ENCODE measurements at places on chromosomes 16 and 17.

DNA sequence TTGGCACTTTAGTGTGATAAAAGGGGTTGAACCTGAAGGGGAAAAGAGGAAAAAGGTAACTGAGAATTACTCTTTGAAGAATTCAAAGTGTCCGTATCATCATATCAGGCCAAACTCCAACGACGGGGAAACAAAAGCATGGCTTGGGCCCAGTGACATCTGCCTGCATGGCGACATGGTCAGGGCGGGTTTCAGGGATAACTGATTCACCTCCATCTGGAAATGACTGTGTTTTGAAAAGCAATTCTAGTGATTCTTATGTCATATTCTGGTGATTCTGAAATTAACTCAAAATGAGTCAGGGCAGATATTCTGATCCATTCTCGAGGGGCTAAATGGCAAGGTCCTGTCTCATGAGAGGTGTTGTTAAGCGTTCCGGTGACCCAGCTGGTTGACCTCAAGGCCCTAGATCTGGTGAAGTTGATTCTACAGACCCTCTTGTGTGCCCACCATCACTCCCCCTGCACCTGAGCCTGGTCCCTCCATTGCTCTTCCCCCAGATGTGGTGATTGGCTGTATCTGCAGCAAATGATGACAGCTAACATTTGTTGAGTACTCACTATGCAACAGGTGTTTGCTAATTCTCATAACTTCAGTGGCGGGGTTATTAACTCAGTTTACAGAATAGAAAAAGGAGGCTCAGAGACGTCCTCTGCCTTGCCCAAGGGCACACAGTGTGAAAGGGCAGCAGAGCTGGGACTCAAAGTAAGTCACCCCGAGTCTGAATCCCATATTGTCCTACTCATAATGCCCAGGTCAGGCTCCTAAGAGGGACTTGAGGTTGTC, 251.8 kb downstream of the MAF start:
- no peak for DNase-seq

DNA sequence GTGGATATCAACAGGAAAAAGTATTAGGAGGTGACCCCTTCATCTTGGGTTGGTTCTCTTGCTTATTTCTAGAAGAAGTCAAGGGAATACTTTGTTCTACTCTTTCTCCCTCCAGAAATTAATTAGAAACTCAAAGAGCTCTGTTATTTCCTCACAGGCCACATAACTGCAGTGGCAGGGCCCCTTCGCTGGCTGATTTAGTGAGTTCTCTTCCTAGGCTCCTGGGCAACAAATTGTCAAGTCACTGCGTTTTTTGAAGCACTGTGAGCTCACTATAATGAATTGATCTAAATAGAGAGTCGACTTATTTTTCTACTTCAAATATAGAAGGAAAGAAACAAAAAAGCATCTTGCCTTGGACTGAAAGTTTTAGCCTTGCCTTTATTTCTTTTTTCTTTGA, 4.8 kb downstream of the SHISA6 start:
- no peak for DNase-seq

GRCh38 chr17:30573603-30574175, 96.5 kb downstream of the GOSR1 start:
- no peak for DNase-seq

DNA sequence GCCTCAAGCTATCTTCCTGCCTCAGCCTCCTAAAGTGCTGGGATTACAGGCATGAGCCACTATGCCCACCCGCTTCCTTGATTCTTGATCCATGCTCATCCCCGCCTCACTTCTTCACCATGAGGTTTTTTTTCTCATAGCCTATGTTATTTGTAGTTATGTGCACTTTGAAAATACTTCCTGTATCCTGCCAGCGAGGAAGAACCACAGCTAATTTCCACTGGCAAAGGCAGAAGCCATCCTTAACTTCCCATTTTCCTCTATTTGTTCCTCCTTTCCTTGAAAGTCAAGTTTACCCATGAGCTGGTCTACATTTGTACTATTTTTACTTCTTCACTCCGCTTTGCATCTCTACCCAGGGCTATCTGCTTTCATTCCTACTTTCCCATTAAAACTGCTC, 189.7 kb upstream of the ZFHX3 start:
- DNase-seq, result no peak

DNA sequence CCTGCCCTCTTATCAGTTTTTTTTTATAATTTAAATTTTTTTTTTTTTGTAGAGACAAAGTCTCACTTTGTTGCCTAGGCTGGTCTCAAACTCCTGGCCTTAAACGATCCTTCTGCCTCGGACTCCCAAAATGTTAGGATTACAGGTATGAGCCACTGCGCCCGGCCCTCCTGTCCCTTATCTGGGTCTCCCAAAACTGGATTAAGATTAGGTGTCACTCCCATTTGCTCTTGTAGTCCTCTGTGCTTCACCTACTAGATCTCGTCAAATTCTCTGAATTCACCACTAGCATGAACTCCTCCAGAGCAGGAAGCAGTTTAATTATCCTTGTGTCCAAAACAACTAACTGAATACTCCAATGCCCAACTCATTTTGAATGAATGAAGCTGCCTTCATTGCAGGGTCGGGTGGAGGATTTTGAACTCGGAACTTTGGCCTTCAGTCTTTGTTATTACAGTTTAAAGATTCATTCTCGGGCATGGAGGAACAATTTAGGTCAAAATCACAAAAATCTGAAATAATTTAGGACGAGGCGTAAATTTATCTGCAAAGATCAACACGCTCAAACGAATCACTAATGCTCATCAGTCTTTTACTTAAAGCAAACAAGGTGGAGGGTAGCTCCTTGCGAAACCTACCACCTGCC, 802 bp upstream of the ATXN2L start:
- no peak for DNase-seq

DNA sequence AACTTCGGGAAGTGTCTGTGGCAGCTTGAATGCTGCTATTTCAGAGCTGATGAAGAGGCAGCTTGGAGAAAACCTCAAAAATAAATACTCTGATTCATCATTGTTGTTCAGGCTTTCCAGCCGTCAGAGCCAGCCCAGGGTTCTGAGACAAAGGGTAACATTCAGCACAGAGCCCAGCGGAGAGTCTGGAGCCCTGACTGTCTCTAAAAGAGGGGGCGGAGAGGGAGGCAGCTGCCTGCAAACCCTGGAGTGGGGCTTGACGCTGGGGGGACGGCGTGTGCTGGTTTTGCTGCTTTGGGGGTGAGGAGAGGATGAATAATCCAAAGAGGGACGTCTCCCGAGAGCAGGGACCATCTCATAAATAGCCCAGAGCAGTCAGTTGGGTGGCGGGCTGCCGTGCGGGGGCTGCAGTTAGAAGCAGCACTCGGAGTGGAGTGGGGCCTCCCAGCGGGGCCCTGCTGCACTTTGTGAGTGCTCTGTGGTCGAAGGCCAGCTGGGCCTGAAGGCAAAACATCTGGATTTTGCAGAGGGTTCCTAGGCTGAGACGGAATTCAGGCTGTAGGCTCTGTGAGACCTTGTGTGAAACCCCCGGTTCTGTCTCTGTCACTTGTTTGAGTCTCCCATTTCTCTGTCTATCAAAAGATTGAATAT, 237.8 kb downstream of the PRKCA start:
- DNase-seq, result no peak

DNA sequence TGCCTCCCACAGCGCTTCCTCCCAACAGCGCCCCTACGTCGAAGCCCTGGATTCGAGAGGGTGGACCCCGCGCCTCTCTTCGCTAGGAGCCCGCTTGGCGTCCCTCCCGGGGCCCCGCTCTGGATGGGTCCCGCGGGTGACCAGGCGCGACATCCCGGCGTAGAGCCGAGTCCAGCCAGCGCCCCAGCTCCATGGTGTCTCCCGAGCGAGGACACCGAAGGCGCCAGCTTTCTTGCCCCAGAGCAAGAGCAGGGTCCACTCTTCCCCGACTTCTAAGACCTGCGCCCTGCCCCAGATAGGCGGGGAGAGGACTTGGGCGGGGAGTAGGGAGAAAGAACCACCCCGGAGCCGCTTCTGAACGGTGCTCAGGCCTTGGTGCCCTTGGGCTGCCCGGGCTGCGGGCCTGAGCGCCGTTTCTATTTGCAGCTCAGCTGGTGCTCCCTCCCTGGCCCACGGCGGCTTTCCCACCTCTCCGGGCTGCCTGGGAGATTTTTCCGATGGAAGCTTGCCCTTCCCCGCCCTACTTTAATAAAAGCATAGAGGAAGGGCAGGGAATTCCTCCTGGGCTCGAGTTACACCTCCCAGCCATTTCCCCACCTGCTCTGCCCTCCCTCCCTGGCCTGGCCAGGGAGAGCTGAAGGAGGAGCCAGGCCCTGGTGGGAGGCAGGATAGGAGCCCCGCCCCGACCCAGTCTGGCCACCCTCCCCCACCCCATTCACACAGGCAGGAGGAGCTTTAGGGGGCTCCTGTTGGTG, 1.8 kb downstream of the MMP15 start:
- DNase-seq, result no peak

GRCh38 chr17:162689-163088, 18.8 kb downstream of the DOC2B start:
- DNase-seq, result no peak

- DNase-seq, result no peak
Measured at GRCh38 chr17:79174905-79175856, 100.6 kb downstream of the ENGASE start.

- no peak for DNase-seq
Measured at GRCh38 chr16:87114832-87115231, 202.4 kb downstream of the C16orf95 start.

GRCh38 chr16:79083508-79084299, 516.8 kb downstream of the MAF start:
- DNase-seq, result no peak
